GM10248 (cell line): ENCODE measurements at places on chromosomes 1 and 21.

DNA sequence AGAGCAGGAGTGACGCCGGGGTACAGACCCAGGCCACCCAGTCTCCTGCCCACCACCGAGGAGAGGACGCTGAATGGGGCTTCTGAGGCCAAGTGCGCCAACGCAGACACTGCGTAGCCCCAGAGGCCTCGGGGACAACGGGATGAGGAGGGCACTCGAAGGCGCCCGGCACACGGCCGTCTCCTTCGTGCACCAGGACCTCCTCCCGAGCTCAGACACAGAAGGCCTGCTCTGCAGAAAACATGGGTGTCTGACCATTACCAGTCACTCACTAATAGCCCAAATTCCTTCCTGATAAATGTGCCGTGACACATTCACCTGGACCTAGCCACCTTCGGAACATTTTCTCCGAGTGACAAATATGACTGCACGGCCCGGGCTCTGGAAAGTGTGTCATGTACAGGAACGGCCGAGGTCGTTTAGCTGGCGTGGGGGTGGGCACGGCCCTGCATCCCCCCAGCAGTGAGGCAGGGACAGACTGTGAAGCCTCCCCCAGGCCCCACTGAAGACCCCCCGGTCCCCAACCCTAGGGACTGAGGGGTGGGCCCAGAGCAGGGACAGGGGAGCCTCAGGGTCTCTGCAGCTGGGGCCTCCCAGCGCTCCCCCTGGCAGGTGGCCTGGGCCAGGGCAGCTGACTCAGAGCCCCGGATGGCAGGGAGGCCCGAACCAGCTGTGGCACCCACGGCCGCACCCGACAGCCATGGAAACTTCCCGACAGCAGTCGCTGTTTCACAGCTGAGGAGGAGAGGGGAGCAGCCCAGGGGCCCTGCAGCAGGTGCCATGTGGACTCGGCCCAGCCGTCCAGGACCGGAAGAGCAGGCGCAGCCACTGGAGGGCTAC is 16.7 kb upstream of the COL6A2 start:
- DNase-seq: no peak

DNA sequence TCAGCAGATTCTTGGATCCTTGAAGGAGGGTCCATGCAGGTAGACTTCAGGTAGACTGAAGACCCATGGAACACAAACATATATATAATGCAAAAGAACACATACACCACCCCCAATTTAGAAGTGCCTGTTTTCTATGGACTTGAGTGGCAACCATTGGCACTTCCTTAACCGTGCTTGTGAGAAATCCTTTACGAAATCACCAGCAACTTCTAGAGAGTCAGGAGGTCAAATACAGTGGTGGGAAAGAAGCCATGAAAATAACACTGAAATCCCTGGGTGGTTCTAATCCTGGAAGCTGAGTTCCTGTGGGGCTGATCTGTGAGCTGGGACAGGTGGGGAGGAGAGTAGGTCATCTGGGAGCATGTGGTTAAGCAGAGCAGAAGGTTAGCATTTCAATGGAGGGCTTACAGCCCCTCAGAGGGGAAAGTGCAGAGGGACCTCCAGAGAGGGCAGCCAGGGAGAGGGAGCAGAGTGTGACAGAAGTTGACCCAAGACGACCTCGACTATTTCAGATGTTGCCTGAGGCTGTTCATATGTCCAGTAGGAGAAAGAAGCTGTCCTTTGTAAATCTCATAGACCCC is 13.0 kb upstream of the IL10 start:
- DNase-seq: no peak

DNA sequence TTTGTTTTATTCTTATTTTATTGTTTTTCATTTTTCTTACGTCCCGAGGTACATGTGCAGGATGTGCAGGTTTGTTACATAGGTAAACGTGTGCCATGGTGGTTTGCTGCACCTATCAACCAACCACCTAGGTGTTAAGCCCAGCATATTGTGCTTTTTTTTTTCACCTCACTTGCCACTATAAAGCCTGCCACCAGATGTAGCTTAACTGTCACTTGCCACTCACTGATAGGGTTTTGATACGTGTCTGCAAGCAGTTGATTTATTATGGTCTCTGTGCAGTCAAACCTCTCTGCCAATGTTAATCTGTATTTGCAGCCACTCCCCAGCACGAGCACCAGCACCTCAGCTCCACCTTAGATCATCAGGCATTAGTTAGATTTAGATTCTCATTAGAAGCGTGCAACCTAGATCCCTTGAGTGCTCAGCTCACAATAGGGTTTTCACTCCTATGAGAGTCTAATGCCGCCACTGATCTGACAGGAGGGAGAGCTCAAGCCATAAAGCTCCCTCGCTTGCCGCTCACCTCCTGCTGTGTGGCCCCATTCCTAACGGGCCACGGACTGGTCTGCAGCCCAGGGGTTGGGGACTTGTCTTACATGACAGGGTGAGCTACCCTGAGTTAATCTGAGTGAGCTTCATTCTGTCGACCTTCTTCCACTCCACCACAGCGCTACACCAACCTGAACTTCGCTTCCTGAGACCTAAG is 17.9 kb upstream of the ABCG1 start:
- DNase-seq: no peak

DNA sequence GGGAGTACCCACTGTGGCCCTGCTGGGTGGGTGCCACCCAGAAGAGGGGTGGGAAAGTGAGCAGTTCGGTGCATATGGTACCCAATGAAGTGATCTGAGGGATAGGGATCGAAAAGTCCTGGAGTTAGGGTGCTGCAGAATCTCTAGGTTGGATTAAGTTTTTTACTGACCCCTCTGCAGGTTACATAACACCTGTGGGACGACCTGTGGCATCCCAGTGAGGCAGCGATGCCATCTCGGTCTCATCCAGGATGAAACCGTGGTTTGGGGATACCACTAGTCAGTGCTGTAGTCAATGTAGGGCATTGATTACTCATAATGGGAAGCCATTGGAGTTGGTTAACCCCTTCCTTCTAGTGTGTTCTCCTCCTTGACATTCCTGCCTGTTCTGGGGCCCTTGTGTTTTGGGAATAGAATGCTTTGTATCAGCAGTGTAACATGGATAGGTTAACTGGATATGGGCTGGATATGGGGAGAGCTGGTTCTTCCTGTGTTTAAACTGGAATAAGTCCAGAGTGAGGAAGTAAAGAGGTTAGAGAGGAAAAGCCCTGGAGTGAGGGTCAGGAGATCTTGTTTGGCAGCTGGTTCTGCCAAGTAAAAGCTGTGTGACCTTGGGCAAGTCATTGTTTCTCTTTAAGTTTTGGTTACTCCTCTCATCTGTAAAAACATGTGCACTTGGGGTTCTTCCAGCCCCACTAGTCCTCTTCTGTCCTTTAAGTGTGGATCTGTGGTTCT is 42.8 kb upstream of the ATF3 start:
- DNase-seq: no peak

DNA sequence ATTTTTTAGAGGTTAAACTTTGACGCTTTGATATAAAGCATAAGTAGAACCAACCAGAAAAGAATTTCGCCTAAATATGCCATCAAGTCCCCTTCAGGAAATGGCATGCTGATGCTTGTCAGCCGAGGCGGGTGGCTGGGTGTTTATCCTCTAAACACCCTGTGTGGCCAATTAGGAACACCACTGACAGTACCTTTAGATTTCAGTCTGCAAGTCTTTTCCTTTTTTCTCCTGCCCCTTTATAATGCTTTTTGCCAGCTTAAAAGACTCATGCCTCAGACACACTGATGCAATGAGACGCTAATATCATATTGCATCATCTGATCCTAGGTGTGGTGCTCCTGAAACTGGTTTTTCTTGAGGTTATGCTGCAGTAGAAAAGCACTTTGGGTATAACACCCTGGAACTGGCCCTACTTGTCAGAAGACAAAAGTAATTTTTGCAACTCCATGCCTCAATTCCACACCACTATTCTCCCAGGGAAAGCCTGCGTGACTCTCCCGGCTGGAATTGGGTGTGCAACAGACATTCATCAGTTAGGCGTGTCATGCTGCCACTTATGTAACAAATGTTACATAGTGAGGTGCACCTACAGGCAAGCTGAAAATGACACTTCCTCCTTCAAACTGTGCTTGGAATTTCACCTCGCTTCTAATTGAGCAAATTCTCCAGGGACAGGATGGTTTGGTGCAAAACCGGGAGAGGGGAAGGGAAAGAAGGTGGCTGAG is 2.0 kb upstream of the RCC2 start:
- DNase-seq: no peak

- peak; percentile 46 for DNase-seq
Measured at GRCh38 chr1:10387677-10388386, 11.0 kb upstream of the PGD start.

- DNase-seq: no peak
Measured at GRCh38 chr1:113958691-113959090, 20.6 kb upstream of the OLFML3 start.

DNA sequence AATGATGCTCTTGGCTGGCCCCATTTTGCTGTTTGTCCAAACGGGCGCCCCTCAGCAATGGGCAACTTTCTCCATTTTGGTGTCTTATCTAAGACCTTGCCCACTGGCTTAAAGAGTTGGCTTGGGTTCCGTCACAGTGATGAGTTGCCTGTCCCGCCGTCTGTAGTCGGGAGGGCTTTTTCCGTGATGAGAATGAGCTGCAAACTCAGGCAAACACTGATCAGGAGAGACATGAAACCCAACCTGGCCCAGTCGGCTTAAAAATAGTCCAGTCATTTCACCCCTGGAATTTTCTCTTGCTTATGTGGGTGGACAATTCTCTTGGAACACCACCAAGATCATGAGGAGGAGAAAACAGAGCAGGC is 79.3 kb downstream of the ST6GALNAC3 start:
- DNase-seq: no peak

- no peak for DNase-seq
Measured at GRCh38 chr1:76951153-76951552, 83.9 kb downstream of the ST6GALNAC5 start.

DNA sequence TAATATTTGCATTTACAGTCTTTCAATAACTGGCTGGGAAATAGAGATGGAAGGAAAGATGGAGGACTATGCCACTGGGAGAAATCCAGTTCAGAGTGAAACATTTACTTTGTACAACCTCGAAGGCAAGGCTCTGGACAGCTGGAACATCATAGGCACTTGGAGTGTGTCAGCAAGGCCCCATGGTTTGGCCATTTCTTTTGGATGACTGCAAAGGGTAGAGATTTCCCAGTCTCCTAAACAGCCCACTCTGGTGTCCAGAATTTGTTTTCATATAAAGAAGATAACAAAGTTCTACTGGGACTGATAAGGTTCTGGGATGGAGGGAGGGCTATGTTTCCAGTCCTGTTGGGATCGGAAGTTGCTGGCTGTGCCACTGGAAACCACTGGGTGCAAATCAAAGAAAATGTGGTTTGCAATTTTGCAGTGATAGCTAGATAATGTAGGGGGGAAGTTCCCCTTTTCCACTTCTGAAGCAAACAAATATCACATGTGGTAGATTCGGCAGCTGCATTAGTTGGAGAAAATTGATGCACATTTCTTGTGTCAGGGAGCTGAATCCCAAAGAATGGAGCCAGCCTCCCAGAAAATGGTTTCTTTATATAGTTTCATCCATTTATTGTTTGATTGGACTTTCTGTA is 16.2 kb downstream of the KCND3 start:
- DNase-seq: no peak

DNA sequence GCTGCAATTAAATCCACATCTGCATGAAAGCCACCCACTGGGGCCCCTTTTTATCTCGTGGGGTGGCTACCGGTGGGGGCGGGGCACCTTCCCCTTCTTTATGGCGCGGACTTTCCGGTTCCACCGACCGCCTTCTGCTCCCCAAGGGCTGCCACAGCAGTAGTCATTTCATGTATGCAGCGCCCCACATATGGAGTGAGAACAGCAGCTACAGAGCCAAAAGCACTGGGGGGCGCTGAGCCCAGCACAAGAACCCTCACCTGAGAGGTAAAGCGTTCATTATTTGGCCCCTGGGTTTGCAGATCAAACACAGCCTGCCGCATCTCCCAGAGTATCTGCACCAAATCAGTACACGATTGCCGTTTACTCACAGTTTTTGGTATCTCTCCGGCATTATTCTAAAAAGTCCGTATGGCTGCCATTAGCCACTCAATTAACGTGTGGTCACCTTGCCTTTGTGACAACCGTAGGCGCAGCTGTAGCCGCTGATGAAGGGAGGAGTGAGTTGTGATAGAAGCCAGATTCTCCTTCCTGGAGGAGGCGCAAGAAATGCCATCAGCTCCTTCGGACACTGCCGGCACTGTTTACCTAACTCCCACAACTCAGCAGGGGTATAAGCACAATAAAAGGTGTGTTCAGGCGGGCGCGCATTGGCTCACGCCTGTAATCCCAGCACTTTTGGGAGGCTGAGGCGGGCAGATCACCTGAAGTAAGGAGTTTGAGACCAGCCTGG is 30.4 kb upstream of the CR2 start:
- DNase-seq: peak; percentile 27

- DNase-seq: no peak
Measured at GRCh38 chr1:115949156-115949555, 27.2 kb upstream of the SLC22A15 start.

- DNase-seq: no peak
Measured at GRCh38 chr1:44617703-44618029, 56.6 kb downstream of the TMEM53 start.

GRCh38 chr1:25099343-25099951 is 132.9 kb downstream of the SYF2 start:
- no peak for DNase-seq

GRCh38 chr1:161986328-161986727 is 37.3 kb downstream of the OLFML2B start:
- DNase-seq: no peak

- peak; percentile 10 for DNase-seq
Measured at GRCh38 chr1:84691122-84691783, 992 bp upstream of the SSX2IP start.

DNA sequence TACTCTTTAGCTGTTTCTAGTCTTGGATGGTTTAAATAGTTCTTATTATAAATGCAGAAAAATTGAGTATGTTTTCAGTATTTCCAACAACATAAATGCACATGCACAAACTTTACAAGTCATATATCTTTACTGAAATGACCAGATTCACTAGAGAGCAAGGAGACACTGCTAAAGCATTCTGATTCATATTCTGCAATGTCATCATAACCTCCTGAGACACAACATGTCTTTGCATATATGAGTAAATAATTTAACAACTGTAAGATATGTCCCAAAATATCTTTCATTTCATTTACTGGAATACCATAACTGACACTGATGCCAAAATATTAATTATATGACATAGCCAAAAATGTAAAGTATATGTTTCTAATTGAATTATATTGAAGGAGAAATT is 16.8 kb upstream of the SAMSN1 start:
- no peak for DNase-seq

DNA sequence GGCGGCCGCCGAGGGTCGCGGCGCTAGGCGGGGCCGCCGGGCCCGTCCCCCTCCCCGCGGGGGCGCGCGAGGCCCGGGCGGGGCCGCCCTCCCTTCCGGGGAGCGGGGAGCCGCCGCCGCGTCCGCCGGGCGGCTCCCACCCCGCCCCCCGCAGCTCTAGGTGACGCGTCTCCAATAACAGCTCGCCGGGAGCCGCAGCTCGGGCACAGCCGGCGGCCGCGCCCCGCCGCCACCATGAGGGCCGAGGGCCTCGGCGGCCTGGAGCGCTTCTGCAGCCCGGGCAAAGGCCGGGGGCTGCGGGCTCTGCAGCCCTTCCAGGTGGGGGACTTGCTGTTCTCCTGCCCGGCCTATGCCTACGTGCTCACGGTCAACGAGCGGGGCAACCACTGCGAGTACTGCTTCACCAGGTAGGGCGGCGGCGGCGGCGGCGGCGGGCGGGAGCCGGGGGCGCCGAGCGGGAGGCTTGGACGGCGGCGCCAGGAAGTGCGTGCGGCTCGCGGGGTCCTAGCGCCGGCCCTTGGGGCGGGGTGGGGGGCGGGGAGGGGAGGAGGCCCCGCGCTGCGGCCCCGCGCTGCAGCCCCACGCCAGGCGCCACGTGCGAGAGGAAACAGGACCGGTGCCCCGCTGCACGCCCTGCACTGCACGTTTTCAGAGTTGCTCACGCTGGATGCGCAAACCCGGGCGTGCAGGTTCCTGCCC is at the start of gene SMYD2:
Gene SMYD2, plus strand, starts transcription at position 139 of the 699 bp plus-strand sequence. Its CDS starts 96 bp downstream, at position 235.
- peak; percentile 82 for DNase-seq

- no peak for DNase-seq
Measured at GRCh38 chr1:234871039-234871709, 257.5 kb downstream of the TOMM20 start.
